ENCODE measurements at places on chromosomes 2 and 18.

DNA sequence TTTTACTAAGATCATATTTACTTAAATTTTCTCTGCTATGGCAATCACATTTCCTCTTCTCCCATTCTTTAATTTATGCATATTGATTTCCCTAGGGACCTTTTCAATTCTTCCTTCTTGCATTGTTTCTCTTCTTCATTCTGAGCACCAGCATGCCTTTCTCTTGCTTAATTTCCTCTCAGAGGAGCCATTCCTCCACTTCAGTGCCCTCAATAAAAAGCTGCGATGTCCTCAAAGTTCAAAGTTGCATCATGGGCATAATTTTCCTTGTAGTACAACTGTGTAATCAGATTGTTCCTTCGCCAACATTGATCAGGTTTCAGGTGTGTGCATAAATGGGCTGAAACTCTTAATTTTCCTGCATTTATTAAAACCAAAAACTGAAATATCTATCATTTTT, 21.8 kb upstream of the CD226 start:
- DNase-seq: no peak

DNA sequence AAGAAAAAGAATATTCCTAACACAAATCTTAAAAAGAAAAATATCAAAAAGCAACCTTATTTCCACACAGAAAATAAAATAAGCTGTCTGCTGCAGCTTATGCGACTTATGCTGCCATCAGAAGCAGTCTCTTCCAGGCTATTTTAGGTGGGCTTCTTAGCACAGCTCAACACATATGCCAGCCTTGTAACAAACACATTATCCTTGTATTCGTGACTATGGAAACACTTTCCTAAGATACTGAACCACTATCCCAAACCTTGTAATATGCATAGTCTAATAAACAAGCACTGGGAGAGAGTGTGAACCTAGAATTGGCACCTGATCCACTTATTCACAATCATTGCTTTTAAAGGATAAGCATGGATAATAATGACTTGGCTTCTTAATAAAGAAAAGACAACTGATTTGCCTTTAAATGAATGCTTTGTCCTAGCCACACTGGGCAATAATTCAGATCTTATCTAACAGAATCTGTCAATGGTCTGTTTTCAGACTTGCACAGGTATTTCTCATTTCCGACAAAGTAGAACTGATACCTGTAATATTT, 40.0 kb upstream of the RNU4ATAC start:
- DNase-seq: no peak

DNA sequence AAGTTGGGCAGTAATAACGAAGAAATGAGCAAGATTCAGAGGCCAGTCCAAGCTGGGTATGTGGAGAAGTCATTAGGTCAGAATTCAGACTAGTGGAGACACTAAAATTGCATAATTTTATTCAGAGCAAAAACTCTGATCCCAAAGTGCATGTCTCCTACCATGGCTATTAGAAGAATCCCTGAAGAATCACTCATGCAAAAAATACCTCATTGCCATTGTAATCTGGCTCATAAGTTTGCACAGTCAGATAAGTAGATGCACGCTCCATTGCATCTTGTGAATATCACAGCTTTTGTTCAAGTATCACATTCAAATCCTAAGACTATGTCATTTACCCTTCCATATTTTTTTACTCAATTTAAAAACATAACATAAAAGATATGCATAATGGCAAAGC, 692.2 kb upstream of the KLHL29 start:
- no peak for DNase-seq

GRCh38 chr2:99476629-99477028, 13.2 kb downstream of the REV1 start:
- DNase-seq: no peak

GRCh38 chr18:23929362-23929930, 85.1 kb upstream of the TTC39C start:
- no peak for DNase-seq

DNA sequence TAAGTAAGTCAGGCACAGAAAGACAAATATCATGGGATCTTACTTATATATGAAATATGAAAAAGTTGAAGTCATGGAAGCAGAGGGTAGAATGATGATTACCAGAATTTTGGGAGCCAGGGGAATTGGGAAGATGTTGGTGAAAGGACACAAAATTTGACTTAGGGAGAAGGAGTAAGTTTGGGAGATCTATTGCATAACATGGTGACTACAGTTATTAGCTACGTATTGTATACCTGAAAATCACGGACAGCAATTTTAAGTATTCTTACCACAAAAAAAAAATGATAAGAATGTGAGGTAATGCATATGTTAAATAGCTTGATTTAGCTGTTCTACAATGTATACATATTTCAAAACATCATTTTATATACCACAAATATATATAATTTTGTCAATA, 94.2 kb upstream of the COL5A2 start:
- DNase-seq: no peak

DNA sequence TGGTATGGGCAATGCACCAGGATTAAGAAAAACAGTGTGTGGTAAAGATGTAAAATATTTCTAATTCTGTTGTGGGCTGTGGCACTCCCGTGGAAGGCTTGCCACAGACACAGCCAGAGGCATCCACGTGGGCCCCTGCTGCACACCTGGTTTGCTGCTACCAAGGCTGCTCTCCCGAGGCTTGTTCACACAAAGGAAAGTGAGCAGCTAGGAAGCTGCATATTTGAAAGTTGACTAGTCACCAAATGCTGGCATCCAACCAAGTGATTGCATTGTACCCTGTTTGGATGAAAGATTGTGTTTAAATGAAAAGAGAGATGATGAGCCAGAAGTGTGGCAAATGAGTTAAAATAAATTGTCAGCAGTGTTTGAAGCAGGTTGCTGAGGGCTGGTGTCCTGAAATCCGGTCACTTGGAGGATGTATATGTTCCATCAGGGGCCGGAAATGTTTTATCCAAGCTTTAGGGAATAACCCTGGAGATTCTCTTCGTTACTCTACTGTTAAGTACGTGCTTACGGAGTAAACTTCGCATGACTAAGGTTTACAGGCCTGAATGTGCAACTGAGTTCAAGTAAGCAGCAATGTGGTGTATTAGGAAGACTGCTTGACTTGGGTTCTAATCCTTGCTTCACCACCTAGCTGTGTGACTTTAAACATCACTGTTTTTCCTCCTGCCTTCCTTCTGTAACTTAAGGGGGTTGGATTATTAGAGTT, 86.1 kb downstream of the MSH2 start:
- no peak for DNase-seq

DNA sequence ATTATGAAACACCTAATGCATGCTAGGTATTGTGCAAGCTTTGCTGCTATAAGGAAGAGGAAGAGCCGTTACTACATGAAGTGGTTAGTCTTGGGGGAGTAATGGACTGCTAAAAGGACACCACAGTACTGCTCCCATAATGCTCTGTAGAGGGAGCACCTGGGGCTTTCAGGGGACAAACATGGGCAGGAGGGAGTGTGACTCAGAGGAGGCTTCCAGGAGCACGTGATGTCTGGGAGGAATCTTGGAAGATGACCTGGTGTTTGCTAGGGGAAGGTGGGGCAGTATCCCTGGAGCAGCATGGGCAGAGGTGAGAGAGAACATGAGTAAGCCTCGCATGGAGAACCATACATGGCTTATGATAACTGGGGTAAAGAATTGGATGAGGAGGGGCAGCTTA, 18.8 kb downstream of the MAPK4 start:
- DNase-seq: no peak

DNA sequence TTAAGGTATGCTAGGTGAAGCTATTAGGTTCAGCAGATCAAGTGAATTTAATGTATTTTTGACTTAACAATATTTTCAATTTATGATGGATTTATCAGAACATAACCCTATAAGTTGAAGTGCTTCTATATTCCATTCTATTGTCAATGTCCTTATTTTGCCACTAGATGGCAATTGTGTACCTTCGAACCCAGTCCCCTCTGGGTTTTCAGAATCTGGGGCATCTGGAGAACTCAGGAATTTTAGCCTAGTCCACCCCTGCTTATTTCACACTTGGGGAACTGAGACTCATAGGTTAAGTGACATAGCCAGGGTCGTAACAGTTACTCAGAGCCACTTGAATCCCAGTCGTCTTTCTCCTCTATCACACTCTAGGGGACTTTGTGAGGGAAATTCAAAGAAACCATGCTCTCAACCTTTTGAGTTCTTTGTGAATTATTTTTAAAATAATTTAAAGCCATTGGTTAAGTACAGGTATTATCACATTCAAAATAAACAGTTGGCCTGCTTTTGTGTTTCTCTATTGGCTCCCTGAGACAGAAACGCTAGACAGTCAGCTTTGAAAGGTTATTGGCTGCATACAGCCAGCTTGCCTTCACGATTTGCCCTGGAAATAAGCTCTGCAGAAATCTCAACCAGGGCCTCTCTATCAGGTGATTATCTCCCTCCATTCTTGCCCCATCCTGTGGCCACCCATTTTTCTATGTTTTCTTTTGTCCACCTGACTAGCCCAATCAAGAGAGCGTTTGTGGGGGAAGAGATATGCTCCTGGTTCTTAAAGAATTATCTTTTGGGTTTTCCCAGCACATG, 145.0 kb downstream of the TTC27 start:
- no peak for DNase-seq

- DNase-seq: no peak
Measured at GRCh38 chr18:13368080-13368813, 149.7 kb downstream of the LDLRAD4 start.
